ENCODE measurements at places on chromosomes 6 and 20. TPM values are rescaled to one million over a fixed set of nuclear protein-coding genes. Genes with fewer than 3 reads are reported as not detected.
A peak's percentile ranks its signal among the peaks of the same experiment; 100 is the strongest.

- H3K36me3 ChIP-seq, result no peaks in the 10 kb centered on the region
- H3K27me3 ChIP-seq, result no peaks in the 10 kb centered on the region
- no peaks in the 10 kb centered on the region for H3K4me1 ChIP-seq
- H3K27ac ChIP-seq, result no peak overlapping the region
Measured at GRCh38 chr6:45857827-45858226, 157.8 kb downstream of the CLIC5 start.

- H3K27ac ChIP-seq, result no peak overlapping the region
- H3K36me3 ChIP-seq, result no peaks in the 10 kb centered on the region
- H3K4me1 ChIP-seq, result no peaks in the 10 kb centered on the region
- H3K4me3 ChIP-seq, result no peak overlapping the region
Measured at GRCh38 chr6:91415031-91415605, 828.2 kb upstream of the MAP3K7 start.

DNA sequence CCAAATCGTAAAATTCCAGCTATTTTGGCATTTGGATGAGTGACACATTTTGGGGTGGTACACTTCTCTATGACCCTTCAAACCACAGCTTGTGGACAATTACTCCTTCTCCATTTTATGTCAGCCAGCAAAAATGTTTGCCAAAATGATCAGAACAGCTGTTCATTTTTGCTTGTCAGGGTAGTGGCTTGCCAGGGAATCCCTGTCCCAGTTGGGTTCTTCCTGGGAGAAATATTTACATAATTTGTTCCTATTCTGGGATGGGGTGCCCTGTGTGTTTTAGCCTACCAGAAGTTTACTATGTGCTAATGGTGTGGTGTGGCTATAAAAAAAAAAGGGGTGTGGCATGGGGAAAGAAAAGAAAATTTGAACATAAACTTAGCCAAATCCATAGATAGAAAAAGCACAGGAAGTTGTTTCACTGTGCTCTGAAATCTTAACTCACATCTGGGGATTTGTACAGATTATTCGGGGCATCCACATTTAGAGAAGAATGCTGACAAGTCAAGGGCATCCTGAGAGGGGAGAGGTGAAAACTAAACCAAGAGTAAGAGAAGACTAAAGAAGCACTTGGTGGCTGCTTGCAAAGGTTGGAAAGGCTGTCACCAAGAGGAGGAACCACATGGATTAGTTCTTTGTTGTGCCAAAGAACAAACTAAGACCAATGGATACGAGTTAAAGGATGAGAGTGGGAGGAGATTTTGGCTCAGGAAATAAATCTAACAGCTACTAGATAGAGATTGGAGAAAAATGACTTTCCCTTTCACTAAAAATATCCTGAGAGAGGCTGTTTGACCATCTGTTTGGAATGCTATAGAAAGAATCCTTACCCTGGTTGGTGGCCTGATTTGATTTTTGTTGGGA, 55.2 kb upstream of the RBM24 start:
- H3K36me3 ChIP-seq, result no peaks in the 10 kb centered on the region
- no peaks in the 10 kb centered on the region for H3K27me3 ChIP-seq
- DNase-seq, result no peak

GRCh38 chr20:63547725-63548480, at the start of gene SRMS:
SRMS (minus strand) TSS chr20:63547749; CDS start chr20:63547463, 286 bp downstream.
- peaks cover 48% of the 10 kb centered on the region for H3K4me1 ChIP-seq
- H3K4me3 ChIP-seq, result no peak within 1 kb of the TSS
- H3K36me3 ChIP-seq, result no peaks in the 10 kb centered on the region
- no peak within 1 kb of the TSS for H3K27ac ChIP-seq
- no peak for DNase-seq

DNA sequence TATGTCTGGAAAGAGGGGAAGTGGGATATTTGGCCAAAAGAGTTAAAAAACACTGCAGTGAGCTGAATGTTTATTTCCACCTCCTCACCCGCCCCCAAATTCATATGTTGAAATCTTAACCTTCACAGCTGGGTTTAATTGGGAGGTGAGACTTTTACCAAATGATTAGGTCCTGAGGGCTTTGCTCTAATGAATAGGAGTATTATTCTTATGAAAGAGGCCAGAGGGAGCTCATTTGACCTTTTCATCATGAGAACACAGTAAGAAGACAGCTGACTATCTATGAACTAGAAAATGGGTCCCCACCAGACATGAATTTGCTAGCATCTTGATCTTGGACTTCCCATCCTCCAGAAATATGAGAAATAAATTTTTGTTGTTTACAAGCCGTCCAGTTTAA, 1028.9 kb downstream of the PHF3 start:
- no peaks in the 10 kb centered on the region for H3K4me1 ChIP-seq
- no peaks in the 10 kb centered on the region for H3K27me3 ChIP-seq

DNA sequence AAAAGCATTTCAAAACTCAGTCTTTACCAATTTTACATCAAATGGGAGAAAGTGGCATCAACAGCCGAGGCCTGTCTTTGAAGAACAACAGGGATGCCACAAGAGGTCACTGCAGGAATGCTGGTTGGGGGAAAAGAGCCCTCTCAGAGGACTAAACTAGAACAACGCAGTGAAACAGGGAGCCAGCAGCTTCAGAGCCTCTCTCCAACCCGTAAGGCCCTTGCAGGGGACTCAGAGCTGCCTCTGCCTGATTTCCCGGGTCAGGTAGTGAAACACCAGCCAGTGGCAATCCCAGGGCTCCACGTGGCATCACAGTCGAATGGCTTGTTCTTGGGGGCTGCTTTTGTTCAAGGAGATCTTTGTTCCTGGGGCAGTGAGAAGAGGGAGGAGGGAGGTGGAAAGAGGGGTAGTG, 55.0 kb upstream of the KCNK16 start:
- H3K27me3 ChIP-seq, result no peaks in the 10 kb centered on the region
- no peaks in the 10 kb centered on the region for H3K4me1 ChIP-seq
- H3K4me3 ChIP-seq, result no peak overlapping the region
- peak; percentile 41 for DNase-seq

GRCh38 chr20:23624324-23624691, 13.4 kb downstream of the CST3 start:
- no peak overlapping the region for H3K27ac ChIP-seq
- no peaks in the 10 kb centered on the region for H3K36me3 ChIP-seq
- H3K4me1 ChIP-seq, result no peaks in the 10 kb centered on the region
- H3K27me3 ChIP-seq, result no peaks in the 10 kb centered on the region
- DNase-seq, result no peak
- H3K4me3 ChIP-seq, result no peak overlapping the region

Gene COL20A1
- 0.05 TPM for total RNA-seq

GRCh38 chr20:46709055-46709458, 392 bp upstream of the SLC2A10 start:
- peak overlapping the region; percentile 1 for H3K4me3 ChIP-seq
- H3K4me1 ChIP-seq, result no peaks in the 10 kb centered on the region
- H3K36me3 ChIP-seq, result no peaks in the 10 kb centered on the region
- no peak for DNase-seq
- H3K27ac ChIP-seq, result no peak overlapping the region

- H3K27me3 ChIP-seq, result peaks cover 3% of the 10 kb centered on the region
- H3K4me3 ChIP-seq, result no peak overlapping the region
- no peak for DNase-seq
- peaks cover 43% of the 10 kb centered on the region for H3K36me3 ChIP-seq
- H3K4me1 ChIP-seq, result peaks cover 10% of the 10 kb centered on the region
- H3K27ac ChIP-seq, result no peak overlapping the region
Measured at GRCh38 chr6:41775293-41775882, 4.3 kb downstream of the FRS3 start.

GRCh38 chr6:17705428-17705777, 1.3 kb downstream of the NUP153 start:
- H3K4me1 ChIP-seq, result peaks cover 13% of the 10 kb centered on the region
- H3K36me3 ChIP-seq, result no peaks in the 10 kb centered on the region
- DNase-seq, result no peak
- peak overlapping the region; percentile 100 for H3K27ac ChIP-seq

DNA sequence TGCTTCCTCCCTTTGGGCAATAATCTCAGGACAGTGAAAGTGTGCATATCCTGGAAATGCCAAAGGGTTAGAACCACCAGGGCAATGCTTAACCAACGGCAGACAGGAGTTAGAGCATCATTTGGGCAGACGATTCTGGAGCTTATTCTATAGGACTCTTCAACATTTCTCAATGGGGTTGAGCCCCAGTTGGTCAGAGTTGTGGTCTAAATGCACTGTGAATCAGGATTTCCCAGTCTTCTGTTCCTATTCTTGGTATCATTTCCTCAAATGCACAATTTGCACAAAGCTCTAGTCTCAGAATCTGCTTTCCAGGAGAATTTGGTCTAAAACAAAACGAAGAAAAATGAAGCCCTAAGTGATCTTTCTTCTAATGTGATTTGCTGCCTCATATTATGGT, 389.6 kb upstream of the JAG1 start:
- H3K4me3 ChIP-seq, result no peak overlapping the region
- no peaks in the 10 kb centered on the region for H3K27me3 ChIP-seq
- no peaks in the 10 kb centered on the region for H3K4me1 ChIP-seq

DNA sequence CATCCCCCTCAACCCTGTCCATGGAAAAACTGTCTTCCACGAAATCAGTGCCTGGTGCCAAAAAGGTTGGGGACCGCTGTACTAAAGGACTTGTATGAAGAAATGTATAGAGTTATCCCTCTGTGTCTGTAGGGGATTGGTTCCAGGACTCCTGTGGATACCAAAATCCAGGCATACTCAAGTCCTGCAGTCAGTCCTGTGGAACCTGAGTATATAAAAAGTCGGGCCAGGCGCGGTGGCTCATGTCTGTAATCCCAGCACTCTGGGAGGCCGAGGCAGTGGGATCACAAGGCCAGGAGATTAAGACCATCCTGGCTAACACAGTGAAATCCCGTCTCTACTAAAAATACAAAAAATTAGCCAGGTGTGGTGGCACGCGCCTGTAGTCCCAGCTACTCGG, 42.0 kb downstream of the LCA5 start:
- H3K36me3 ChIP-seq, result no peaks in the 10 kb centered on the region
- H3K4me1 ChIP-seq, result no peaks in the 10 kb centered on the region
- H3K27ac ChIP-seq, result no peak overlapping the region
- DNase-seq, result no peak
- H3K4me3 ChIP-seq, result no peak overlapping the region

- H3K4me3 ChIP-seq, result no peak overlapping the region
- peaks cover 61% of the 10 kb centered on the region for H3K36me3 ChIP-seq
- no peaks in the 10 kb centered on the region for H3K4me1 ChIP-seq
- H3K27ac ChIP-seq, result no peak overlapping the region
- no peaks in the 10 kb centered on the region for H3K27me3 ChIP-seq
Measured at GRCh38 chr6:4125933-4126864, 9.2 kb downstream of the ECI2 start.

DNA sequence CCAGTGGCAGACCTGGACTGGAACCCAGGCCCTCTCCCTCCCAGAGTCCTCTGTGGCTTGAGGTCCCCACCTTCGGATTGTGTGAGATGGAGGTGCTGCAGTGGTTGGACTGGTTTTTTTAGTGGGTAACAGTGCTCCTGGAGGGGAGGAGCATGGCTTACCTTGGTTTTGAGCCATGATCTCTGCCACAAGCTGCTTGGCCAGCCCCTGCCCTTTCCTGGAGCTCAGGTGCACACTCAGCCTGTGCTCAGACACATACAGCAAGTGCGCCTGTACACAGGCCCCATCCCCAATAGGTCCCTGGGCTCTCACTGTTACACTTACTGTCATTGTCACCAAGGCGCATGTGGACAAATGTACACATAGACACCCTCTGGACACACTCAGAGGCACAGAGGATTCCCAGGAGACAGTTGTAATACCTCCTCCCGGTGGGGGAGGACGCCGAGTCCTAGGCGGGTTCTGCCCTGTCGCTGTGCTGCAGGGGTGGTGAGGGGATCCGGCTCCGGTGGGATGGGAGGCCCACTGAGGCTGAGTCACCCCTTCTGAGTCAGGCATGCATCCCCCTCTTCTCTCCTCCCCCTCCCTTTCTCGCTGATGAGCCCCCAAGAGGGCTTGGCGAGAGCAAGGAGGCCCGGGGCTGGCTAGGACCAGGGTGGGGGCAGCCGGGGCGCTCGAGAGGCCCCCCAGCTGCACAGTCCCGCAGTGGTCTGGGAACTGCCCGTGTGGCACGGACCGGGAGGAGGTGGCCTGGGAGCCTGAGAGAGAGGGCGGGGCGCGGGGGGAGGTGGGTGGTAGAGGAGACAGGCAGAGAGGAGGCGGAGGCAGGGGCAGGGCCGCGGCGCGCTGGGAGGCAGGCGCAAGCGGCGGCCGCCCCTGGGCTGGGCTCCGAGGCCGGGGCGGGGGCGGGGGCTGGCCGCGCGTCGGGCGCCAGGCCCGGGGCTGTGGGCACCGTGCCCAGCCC, 522 bp upstream of the EPB41L1 start:
- no peaks in the 10 kb centered on the region for H3K36me3 ChIP-seq
- H3K4me3 ChIP-seq, result peak overlapping the region; percentile 16
- H3K27me3 ChIP-seq, result peaks cover 25% of the 10 kb centered on the region
- peaks cover 9% of the 10 kb centered on the region for H3K4me1 ChIP-seq
- DNase-seq, result no peak

Gene SNAP91
- total RNA-seq, result 0.66 TPM

Gene SPTLC3
- 3.4 TPM for total RNA-seq

GRCh38 chr6:37634238-37634826, 63.4 kb downstream of the MDGA1 start:
- no peak overlapping the region for H3K27ac ChIP-seq
- no peaks in the 10 kb centered on the region for H3K4me1 ChIP-seq
- no peak for DNase-seq
- no peak overlapping the region for H3K4me3 ChIP-seq
- H3K36me3 ChIP-seq, result no peaks in the 10 kb centered on the region

- H3K4me1 ChIP-seq, result no peaks in the 10 kb centered on the region
- H3K27me3 ChIP-seq, result no peaks in the 10 kb centered on the region
- no peak overlapping the region for H3K27ac ChIP-seq
- no peak overlapping the region for H3K4me3 ChIP-seq
- no peak for DNase-seq
Measured at GRCh38 chr20:49377326-49377725, 99.5 kb upstream of the ZNFX1 start.

DNA sequence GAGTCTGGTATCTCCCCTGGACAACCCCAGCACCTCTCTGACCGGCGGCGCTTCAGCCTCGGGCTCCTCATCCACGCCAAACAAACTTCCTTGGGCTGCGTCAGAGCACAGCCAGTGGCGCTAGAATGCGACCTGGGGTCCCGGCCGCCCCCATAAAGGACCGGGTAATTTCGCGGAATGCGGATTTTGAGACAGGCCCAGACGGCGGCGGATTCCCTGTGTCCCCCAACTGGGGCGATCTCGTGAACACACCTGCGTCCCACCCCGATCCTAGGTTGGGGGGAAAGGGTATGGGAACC, 1.6 kb downstream of the FOXP4 start:
- peaks cover 21% of the 10 kb centered on the region for H3K4me1 ChIP-seq
- peaks cover 30% of the 10 kb centered on the region for H3K27me3 ChIP-seq
- peak overlapping the region; percentile 99 for H3K4me3 ChIP-seq
- no peak overlapping the region for H3K27ac ChIP-seq
- DNase-seq, result no peak

- H3K4me3 ChIP-seq, result no peak overlapping the region
- H3K4me1 ChIP-seq, result no peaks in the 10 kb centered on the region
- DNase-seq, result no peak
- no peaks in the 10 kb centered on the region for H3K36me3 ChIP-seq
- H3K27ac ChIP-seq, result no peak overlapping the region
Measured at GRCh38 chr20:49435639-49436038, 46.8 kb downstream of the KCNB1 start.

- no peaks in the 10 kb centered on the region for H3K4me1 ChIP-seq
- H3K4me3 ChIP-seq, result no peak overlapping the region
- DNase-seq, result no peak
- no peaks in the 10 kb centered on the region for H3K36me3 ChIP-seq
- H3K27me3 ChIP-seq, result no peaks in the 10 kb centered on the region
Measured at GRCh38 chr6:114421199-114421598, 78.4 kb upstream of the HS3ST5 start.

Gene CALHM4
- total RNA-seq, result not detected

GRCh38 chr6:21811484-21811883, 217.9 kb downstream of the SOX4 start:
- no peaks in the 10 kb centered on the region for H3K27me3 ChIP-seq
- H3K36me3 ChIP-seq, result no peaks in the 10 kb centered on the region
- peaks cover 13% of the 10 kb centered on the region for H3K4me1 ChIP-seq
- no peak for DNase-seq

Measured in thymus (tissue), 14 donors.